ENCODE measurements at places on chromosomes 12 and 14.

DNA sequence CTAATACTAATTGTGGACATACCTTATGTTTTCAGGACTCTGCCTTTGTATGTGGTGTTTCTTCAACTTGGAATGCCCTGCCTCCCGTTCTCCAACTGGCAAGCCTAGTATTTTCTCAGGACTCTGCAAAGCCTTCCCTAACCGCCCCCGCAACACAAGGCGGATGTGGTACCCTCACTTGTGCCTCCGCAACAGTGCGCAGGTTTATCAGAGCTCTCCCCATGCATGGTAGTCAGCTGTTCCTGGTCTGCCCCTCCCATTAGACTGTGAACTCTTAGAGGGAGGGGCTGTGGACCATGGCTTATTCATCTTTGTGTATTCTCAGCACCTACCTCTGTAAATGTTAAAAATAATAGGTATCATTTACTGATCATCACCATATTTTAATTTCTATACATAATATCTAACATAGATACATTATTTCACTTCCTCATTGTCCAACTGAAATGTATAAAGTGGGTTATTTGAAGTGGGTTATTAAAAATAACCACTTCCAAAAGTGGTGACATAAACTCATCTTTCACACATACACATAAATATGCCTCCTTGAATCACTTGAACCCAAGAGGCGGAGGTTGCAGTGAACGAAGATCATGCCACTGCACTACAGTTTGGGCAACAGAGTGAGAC lies 9.0 kb downstream of the LPAR5 start:
- no peak for DNase-seq

DNA sequence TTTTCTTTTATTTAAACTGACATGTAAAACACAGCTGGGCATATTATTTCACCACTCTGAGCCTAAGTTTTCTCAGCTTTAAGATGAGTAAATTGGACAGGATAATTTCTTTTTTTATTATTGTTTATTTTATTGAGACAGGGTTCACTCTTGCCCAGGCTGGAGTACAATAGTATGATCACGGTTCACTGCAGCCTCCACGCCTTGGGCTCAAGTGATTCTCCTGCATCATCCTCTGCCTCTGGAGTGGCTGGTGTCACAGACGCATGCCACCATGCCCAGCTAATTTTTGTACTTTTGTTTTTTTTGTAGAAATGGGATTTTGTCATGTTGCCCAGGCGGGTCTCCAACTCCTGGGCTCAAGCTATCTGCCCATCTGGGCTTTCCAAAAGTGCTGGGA lies 12.7 kb downstream of the BMAL2 start:
- DNase-seq, result no peak

- DNase-seq, result no peak
Measured at GRCh38 chr12:20132818-20133217, 235.5 kb upstream of the PDE3A start.

DNA sequence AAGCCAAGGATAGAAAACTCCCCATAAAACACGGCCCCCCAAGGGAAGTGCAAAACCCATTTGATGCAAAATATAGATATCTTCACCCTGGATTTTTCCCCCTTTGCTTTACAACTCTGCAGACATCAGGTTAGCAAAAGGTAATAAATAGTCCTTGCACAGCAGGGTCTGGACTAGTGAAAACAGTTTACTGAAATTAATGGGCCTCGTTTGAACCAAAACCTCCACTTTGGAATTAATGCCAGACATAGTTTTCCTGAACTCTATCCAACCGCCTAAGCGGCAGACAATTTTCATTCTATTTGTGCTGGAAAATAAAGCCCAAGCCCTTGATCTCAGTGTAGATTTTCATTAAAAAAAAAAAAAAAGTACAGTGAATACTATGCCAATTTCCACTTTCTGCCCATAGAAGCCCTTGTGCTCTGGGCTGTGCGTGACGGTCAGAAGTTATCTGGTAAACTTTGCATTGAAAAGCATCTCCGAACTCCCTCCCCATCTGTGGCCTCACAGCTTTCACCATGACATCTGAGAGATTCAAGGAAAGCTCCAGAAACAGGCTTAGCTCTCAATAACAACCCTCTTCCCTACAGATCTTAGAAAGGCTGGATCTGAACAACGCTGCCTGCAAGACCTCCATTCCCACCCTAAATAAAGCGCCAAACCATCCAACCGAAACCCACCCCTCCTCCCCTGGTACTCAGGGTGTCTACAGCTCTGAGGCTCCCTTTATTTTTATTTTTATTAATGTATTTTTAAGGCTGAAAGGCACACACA lies 11.0 kb upstream of the IRF2BPL start:
- DNase-seq, result no peak

- DNase-seq, result no peak
Measured at GRCh38 chr12:107593713-107594381, 91.8 kb upstream of the PWP1 start.

DNA sequence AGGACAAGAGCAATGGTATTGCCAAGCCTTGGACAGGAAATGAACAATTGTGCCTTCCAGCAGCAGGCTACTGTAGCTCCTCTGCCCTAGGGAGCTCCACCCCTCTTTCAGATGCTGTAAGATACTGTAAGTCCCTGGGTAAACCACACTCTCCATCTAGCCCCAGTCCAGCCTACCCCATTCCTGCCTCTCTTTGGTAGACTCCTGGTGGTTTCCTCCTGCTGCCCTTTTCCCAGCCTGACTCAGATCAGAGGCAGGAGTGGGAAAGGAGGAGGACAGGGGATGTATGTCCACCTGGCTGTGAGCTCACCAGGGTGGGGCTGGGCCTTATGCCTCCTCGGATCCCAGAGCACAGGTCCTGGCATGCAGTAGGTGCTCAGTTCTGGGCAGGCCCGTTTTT lies 174.6 kb downstream of the ESRRB start:
- DNase-seq, result no peak

DNA sequence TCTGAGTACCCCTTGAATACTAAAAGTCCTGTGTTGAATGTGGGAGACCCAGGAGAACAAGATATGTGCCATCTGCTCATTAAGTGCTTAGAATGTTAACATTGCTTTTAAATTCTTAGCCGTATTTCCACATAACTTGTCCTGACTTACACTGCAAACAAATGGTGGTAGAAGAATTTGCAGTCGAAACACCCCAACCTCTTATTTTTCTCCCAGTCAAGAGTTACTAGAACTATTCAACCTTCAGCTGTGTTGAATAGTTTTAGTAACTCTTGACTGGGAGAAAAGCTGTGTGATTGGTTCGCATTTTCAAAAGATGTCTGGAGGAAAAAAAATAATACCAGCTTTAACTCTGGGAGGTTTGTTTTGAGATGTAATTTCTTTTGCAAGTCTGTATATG lies 7.6 kb upstream of the SPX start:
- no peak for DNase-seq

DNA sequence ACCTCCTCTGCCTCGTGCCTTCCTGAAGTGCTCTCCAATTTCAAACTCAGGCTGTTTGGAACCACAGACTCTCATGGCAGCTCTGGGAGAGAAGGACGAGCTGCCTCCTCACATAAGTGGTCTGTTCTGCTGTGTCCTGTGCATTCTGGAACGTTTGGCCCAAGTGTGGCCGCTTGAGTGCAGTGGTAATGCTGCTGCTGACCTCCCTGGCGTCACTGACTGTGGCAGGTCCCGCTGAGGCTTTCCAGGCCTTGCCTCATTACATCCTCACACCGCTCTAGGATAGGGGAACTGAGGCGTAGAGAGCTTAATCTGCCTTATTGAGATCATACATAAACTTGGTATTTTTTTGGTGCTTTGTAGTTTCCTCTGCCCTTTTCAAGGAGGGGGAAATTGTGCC lies 14.2 kb downstream of the CCDC92 start:
- no peak for DNase-seq

DNA sequence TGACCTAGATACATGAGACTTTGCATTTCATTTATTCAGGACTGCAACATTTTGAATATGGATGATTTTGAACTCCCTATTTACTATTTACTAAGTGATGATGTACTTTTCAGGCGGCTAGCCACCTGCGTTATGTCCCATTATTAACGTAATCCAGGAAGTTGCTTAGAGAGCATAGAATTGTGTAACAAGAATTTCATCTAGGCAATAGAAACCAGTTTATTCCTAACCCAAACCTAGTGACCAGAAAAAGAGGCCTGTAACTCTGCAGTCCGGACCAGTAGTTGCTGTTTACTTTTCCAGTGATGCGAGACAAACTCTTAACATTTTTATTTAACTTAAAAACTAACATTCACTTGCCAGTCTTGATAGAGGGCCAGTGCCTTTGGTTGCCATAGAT lies 12.3 kb downstream of the NUDT4 start:
- no peak for DNase-seq

- DNase-seq, result no peak
Measured at GRCh38 chr12:21370845-21371449, 1.8 kb upstream of the IAPP start.

GRCh38 chr12:93883436-93884154 lies 206.4 kb downstream of the CRADD start:
- peak; percentile 88 for DNase-seq

DNA sequence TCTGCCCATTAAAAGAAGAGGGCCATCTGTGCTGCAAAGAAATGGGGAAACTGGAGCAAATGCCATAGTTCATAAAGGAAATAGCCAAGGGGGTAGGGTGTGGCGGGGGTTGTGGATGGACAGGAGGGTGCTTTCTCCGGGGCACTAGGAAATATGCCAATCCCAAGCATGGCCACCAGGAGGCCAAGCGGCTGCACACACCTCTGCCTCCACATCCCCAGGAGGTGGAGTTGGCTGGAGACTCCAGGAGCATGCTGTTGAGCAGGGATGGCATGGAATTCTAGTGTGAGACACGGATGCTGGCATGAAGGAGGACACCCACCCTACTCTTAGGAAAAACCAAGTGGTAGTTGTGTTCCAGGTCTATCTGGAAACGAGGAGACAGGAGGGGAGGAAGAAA lies 25.2 kb downstream of the NID2 start:
- no peak for DNase-seq

- peak; percentile 73 for DNase-seq
Measured at GRCh38 chr12:1936406-1937320, 18.2 kb upstream of the CACNA2D4 start.

DNA sequence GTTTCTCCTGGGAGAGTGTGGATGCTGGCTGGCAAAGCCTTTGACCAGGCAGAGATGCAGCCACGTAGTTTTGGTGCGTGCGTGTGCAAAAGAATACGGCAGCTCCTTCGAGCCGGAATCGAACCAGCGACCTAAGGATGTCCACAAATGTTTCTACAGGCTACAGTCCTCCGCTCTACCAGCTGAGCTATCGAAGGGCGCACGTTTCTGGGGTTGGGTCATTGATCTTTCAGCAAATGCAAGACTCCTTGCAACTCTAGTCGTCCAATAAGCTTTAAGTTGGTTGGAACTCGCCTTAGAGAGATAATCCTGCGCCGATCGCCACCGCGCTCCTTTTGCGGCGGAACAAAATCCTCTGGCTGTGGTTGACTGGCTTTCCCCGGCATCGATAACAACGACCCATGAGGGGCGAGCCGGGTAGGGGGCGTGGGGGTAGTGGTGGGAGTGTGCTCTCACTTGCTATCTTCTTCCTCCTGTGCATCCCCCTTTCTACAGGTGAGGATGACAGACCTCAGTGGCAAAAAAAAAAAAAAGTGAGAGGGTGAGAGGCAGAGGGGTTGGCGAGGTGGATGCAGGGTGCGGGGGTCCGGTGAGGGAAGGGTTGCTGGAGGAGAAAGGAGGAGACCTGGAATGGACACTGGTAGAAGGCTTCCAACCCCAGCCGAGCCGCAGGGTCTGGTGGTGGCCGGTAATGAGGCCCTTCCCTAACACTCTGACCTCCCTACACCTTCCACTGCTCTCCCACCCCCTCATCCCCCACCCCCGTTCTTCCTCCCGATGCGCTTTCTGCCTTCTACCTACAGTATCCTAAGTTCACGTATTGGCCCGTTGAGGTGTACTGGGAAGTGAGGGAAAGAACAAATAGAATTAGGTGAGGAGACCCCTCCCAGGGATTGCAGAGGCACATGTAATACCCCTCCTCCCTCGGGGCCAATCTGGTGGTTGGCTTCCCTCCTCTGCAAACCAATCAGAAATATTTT lies 11.8 kb upstream of the OR6S1 start:
- peak; percentile 76 for DNase-seq

DNA sequence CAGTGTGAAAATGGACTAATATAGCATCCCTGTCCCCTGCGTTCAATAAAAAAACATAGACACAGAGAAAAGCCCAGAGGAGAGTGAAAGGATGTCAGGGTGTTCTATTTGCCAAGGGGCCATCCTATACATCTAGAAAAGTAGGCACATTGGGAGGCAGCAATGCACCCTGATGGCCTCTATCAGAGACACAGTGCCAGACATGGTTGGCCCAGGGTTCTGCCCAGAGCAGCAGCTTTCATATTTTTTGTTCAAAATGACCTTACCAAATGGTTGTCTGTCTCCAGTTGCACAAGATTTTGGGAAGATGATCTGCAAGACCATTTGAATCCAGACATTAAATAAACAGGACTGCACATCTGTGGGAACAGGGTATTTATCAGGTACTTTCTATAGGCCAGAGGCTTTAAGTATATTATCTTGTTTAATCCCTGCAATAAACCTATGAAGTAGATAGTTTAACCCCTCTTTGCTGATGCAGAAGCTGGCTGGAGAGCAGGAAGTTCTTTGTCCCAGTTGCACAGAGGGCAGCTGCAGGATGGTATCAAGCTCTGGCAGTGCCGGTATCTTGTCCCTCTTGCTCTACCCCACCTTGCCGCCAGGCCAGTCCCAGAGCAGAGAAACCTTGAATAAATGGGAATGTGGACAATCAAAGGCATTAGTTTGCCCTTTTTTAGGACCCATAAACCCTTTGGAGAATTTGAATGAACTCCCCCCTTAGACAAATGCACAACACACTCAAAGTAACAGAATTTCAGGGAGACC lies 171.8 kb upstream of the PWP1 start:
- DNase-seq, result no peak

GRCh38 chr12:14935031-14935430 lies 3.3 kb downstream of the ERP27 start:
- DNase-seq, result no peak

DNA sequence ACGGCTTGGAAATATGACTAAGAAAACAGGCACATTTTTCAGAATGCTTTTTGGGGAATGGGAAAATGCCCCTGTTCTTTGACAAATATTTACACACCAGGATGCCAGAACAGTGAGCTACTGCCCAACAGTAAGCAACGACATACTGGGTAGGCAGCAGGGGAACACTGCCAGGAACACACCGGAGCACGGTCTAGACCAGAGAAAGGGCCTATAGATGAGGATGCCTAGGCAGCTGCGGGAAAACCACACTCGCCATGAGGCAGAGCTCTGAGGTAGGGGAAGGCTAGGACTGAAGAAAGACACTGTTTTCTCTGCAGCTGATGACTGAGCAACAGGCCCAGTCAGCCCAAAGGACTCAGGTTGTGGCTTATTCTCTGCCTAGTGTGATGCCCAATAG lies 45.9 kb upstream of the COL2A1 start:
- DNase-seq, result no peak

- peak; percentile 38 for DNase-seq
Measured at GRCh38 chr14:103427485-103428443, 42.5 kb downstream of the MARK3 start.
